ENCODE measurements at places on chromosomes 16 and 17.

DNA sequence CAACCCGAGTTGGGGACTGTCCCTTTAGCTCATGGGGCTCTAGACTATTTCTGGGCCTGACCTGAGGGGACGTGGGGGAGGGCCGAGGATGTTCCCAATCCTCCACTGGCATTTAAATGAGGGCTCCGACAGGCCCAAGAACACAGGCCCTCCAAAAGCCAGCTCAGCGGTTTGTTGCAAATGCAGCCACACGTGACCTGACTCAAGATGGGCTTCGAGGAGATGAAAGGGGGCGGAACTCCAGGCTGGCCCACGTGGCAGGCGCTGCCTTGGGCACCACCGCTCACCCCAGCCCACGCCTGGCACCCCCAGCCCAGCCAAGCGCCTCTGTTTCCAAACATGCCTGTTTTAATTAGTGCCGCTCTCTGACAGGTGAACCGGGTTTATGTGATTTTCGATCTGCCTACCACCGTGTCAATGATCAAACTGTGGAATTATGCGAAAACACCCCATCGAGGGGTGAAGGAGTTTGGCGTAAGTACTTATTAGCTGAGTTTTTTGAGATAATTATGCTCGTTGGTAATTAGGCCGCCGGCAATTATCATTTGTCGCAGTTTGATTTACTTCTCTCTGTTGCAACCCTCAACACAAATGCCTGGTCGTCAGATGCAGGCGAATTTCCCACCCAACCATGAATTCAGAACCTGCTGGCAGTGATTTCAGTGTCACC lies 226.7 kb downstream of the KATNIP start:
- no peak for DNase-seq

GRCh38 chr16:11692651-11693050 lies 24.4 kb downstream of the SNN start:
- no peak for DNase-seq

GRCh38 chr16:73054125-73054484 lies 6.2 kb upstream of the ZFHX3 start:
- no peak for DNase-seq

DNA sequence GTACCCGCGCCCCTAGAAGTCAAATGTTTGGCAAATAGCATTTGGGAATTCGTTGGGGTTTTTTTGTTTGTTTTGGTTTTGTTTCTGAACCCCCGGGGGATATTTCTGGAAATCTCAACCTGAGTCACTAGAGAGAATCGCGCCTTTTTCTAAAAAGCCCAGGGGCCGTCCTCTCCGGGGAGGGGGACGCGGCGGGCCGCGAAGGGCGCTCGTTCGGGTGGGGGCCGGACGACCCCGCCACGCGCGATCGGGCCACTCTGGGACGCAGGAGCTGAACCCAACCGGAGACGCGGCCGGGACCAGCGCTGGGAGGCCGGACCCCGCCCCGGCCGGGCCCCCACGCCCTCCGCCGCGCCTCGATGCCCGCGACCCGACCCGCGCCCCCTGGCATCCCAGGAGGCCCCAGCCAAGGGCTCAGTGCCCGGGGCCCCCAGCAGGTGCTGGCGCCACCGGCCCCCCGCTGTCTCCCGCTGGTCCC lies 302 bp downstream of the LITAF start:
- DNase-seq = no peak

DNA sequence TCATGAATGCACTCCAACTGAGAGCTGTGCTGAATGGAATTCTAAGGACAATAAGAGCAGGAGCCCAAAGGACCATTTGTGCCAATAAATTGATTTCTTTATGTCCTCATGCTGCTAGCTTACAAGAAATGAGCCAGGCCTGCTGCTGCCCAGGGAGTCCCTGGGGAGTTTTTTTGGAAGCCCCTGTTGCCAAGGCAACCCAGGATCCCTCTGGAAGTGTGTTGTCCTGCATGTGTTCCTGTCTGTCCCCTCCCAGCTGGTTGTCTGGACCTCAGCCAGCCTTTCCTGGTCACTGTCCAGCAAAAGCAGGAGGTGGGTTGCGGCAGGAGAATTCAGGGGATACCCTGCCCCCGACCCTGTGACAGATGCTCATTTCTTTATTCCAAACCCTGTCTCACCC lies 51.0 kb upstream of the GPRC5B start:
- no peak for DNase-seq

DNA sequence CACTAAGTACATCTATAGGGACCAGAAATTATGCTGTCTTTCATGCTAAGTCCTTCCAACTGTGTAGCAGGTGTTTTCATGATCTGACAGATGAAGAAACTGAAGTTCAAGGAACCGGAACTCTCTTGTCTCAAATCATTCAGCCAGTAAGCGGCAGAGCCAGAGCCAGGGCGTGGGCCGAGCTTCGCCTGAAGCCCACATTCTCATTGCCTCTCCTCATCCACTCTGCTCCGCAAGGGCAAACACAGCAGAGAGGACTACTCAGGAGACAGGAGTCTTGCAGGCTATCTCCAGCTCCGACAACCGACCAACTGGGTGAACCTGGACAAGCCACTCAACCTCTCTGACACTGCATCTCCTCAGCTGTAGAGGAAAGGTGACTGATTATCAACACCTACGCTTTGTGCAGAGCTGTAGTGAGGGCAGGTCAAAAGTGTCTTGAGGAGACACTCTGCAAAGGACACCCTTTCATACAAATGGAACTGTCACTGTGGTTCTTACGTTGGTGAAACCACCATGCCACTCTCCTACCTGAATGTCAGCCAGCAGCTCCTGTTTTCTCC lies 72.9 kb downstream of the CYTH1 start:
- no peak for DNase-seq

GRCh38 chr16:22372882-22373661 lies 1.3 kb downstream of the CDR2 start:
- DNase-seq = no peak

GRCh38 chr16:88059701-88060386 lies 108.6 kb downstream of the BANP start:
- no peak for DNase-seq

GRCh38 chr17:54373970-54374369 lies 526.7 kb upstream of the TOM1L1 start:
- no peak for DNase-seq

DNA sequence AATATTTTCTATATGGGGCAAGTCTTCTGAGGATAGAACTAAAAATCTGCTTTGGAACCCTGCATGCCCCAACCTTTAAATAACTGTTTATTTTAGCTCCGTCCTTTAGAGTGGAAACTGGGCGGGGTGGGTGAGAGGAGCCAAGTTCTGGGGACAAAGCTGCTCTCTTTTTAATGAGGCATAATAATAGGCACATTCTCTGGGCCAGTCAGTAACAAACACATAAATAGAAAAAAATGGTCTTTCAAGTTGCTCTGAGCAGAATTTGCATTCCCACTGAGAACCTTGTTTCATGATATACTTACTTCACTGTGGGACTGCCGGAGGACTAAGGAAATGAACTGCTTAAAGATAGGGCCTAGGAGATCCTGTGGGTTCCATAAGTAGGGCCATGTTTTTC lies 51.5 kb downstream of the KNOP1 start:
- DNase-seq = no peak

- DNase-seq = no peak
Measured at GRCh38 chr16:58842746-58843145, 108.6 kb upstream of the GOT2 start.

DNA sequence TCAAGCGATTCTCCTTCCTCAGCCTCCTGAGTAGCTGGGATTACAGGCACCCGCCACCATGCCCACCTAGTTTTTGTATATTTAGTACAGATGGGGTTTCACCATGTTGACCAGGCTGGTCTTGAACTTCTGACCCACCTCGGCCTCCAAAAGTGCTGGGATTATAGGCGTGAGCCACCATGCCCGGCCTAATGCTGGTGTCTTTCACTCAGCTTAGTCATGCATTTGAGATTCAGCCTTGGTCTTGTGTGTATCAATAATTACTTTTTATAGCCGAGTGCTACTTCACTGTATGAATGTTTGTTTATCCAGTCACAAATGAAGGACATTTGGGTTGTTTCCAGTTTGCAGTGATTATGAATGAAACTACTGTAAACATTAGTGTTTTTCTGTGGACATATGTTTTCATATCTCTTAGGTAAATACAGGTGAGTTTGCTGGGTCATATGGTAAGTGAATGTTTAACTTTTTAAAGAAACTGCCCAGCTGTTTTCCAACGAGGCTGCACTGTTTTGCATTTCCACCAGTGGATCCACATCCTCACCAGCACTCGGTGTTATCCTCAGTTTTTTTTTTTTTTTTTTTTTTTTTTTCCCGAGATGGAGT lies 11.0 kb upstream of the PLCG2 start:
- no peak for DNase-seq
